ENCODE measurements at places on chromosomes 3 and 15. TPM values are rescaled to one million over a fixed set of nuclear protein-coding genes. Genes with fewer than 3 reads are reported as not detected.
A peak's percentile ranks its signal among the peaks of the same experiment; 100 is the strongest.

- H3K4me3 ChIP-seq = no peak overlapping the region
- H3K27ac ChIP-seq = no peak overlapping the region
- no peaks in the 10 kb centered on the region for H3K4me1 ChIP-seq
- H3K36me3 ChIP-seq = peaks cover 39% of the 10 kb centered on the region
- no peak for DNase-seq
Measured at GRCh38 chr3:44495636-44496415, 18.4 kb upstream of the ZNF445 start.

DNA sequence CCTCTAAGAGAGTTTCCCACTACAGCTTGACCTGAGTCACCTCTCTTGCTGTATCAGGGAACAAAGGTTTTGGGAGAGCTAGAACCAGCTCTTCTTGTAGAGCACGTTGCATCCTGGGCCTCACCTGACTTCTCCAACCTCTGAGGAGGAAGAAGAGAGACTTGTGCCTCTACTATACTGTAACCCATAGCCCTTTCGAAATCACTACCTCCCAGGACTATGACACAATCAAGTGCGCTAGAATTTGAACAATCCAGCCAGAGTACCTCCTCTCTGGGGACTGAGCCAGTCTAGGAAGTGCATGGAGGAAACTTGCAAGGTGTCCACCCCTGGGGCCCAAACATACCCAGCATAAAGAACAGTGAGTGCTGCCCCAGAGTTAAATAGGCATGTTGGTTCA lies 192.8 kb upstream of the BHLHE40 start:
- no peaks in the 10 kb centered on the region for H3K4me1 ChIP-seq
- DNase-seq = no peak
- no peak overlapping the region for H3K4me3 ChIP-seq
- H3K27ac ChIP-seq = no peak overlapping the region
- H3K36me3 ChIP-seq = no peaks in the 10 kb centered on the region

- H3K4me3 ChIP-seq = no peak overlapping the region
- no peaks in the 10 kb centered on the region for H3K27me3 ChIP-seq
- no peak for DNase-seq
Measured at GRCh38 chr3:143668924-143669790, 179.1 kb downstream of the SLC9A9 start.

The SLC9C1 gene
- not detected for total RNA-seq

DNA sequence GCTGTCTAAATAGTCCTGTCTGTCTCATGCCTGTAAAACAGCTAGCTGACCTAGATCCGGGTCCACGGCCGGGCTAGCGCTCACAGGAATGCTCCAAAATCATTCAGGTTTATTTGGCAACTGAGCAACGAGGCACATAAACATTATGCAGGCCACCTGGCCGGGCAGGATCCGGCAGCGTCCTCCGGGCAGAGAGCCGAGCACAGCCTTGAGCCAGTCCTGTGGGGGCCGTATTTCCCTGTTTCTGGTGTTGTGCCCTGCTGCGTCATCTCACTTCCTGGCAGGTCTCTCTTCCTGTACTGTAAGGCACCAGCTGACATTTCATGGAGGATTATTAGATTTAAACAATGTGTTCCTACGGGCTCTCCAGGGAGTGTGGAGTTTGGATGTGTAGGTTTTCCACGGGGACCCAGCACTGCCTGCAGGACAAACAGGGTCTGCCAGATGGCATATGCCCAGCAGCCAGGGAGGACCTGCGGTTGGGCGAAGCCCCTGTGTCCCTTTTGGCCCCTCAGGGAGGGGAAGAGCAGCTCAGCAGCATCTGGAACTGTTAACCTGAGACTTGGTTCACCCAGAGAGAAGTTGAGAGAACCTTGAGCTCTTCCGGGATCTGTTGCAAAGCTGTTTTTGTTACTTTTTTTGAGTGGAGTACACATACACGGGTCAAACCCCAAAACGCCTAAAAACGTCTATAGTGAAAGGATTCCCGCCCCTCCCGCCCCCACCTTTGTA lies 16.6 kb upstream of the LRRK1 start:
- no peaks in the 10 kb centered on the region for H3K27me3 ChIP-seq
- peak overlapping the region; percentile 72 for H3K27ac ChIP-seq
- H3K36me3 ChIP-seq = peaks cover 99% of the 10 kb centered on the region
- peak; percentile 65 for DNase-seq
- H3K4me1 ChIP-seq = no peaks in the 10 kb centered on the region

DNA sequence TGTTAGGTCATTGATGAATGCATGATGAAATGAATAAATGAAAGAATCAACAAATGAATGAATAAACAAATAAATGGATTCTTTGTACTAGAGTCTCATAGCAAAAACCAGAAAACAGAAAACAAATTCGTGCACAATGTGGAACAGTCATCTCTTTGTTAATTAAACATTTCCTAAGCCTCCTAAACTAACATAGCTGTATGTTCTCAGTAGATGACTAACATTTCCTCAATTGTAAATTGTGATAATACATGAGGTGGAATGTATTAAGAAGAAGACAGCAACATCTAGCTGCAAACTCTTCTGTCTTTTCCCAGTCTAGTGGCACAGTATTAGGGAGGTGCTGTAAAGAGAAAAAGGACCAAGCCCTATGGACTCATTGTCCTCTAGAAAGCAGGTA lies 1021.0 kb downstream of the MCTP2 start:
- peak; percentile 38 for DNase-seq
- H3K4me3 ChIP-seq = no peak overlapping the region
- peaks cover 16% of the 10 kb centered on the region for H3K4me1 ChIP-seq
- no peaks in the 10 kb centered on the region for H3K27me3 ChIP-seq
- H3K27ac ChIP-seq = peak overlapping the region; percentile 47

- no peak for DNase-seq
- no peak within 1 kb of the TSS for H3K27ac ChIP-seq
- no peak within 1 kb of the TSS for H3K4me3 ChIP-seq
- no peaks in the 10 kb centered on the region for H3K36me3 ChIP-seq
- H3K27me3 ChIP-seq = no peaks in the 10 kb centered on the region
- H3K4me1 ChIP-seq = no peaks in the 10 kb centered on the region
Measured at GRCh38 chr3:3799173-3800079, at the start of gene LRRN1. TSS of gene LRRN1 (plus strand) at chr3:3799431. CDS start at chr3:3844642, 45,211 bp downstream.

DNA sequence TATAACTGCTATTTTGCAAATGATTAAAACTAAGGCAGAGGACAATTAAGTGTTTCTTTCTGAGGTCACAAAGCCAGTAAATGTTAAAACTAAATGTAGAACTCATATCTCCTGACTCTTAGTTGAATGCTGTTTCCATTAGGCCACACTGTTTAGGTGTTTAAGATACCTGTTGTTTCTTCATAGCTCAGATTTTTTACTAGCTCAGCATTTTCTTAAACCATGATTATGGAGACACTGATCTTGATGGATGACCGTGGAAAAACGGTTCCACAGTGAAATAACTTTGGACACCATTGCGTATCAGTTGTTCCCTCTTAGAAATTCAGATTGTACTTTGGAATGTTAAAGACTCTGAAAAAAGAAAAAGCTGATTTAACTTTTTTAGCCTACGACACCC lies 177.5 kb downstream of the TCF12 start:
- H3K27me3 ChIP-seq = no peaks in the 10 kb centered on the region
- H3K36me3 ChIP-seq = no peaks in the 10 kb centered on the region
- DNase-seq = no peak
- no peak overlapping the region for H3K27ac ChIP-seq
- no peaks in the 10 kb centered on the region for H3K4me1 ChIP-seq
- no peak overlapping the region for H3K4me3 ChIP-seq

The ATP2B2 gene
- not detected for total RNA-seq

DNA sequence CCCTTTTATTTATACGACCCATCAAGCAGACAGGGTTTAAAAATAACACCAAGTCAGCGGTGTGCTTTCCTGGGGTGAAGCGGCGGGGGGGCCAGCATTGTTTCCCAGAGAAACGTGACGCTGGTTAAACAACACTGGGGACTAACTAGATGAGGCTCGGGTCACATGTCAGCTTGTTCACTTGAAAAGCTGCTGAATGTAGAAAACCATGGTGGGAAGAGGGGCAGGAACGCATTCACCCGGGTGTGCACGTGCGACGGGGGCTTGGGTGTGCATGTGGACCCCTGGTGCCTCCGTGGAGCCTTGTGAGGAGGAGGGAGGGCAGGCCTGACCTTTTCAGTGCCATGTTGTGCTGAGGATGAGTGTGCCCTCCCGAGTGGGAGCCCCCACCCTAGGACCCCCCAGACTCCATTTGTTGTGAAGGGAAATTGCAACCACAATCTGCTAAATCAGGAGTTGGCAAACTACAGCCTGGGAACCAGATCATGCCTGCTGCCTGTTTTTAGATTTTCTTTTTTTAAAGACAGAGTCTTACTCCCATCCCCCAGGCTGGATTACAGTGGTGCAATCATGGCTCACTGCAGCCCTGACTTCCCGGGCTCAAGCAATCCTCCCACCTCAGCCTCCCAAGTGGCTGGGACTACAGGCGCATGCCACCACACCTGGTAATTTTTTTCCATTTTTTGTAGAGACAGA lies 70.4 kb upstream of the CMTM7 start:
- H3K4me3 ChIP-seq = no peak overlapping the region
- H3K27ac ChIP-seq = no peak overlapping the region
- peaks cover 10% of the 10 kb centered on the region for H3K4me1 ChIP-seq
- DNase-seq = no peak
- no peaks in the 10 kb centered on the region for H3K27me3 ChIP-seq

DNA sequence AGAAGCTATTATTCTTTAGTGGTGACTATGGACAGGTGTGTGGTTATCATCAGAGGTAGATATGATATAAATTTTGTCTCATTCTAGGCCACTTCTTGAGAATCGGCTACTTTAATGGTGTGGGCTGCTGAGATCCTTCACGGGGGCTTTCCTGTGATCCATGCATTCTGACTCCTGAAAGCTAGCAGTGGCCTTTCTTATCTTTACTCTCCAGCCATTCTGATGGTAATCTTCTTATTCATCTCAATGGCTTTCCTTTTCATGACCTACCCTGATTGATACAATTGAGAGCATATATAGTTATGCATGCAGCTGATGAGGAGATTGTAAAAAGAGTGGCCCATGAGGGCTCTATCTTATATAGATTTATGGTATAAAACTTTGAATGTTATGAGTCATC lies 78.3 kb upstream of the ZPLD1 start:
- no peak for DNase-seq
- H3K36me3 ChIP-seq = no peaks in the 10 kb centered on the region
- no peak overlapping the region for H3K27ac ChIP-seq
- peaks cover 16% of the 10 kb centered on the region for H3K4me1 ChIP-seq

- no peak overlapping the region for H3K27ac ChIP-seq
- H3K27me3 ChIP-seq = peaks cover 29% of the 10 kb centered on the region
- no peak for DNase-seq
- H3K36me3 ChIP-seq = no peaks in the 10 kb centered on the region
Measured at GRCh38 chr3:14899993-14900618, 47.3 kb upstream of the NR2C2 start.

DNA sequence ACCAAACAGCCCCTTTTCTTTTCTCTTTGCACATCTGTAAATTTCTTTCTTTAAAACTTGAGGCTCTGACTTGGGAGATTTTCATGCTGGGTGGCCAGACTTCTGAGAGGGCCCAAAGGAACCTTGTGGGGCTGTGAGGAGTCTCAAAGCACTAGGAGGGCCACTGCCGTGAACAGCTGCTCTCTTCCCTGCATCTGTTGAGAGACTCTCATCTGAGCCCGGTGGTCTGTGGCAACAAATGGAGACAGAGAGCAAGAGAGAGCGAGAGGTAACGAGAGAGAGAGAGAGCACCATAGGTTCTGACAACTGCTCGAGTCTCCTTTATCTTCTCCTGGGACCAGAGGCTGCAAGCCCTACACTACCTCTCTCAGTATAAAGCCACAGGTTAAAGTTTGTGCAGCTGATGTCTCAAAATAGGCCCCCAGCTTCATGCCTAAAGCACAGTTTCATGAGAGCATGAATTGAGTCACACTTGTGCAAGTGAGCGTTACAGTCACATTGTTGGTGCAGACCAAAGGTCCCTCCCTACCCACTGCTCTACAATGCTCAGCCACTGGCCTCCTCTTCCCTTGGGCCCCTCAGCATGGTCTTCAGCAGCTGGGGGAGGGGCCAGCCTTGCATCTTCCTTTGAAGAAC lies 60.7 kb downstream of the ZNF621 start:
- no peak overlapping the region for H3K27ac ChIP-seq
- no peaks in the 10 kb centered on the region for H3K4me1 ChIP-seq
- H3K4me3 ChIP-seq = no peak overlapping the region
- DNase-seq = no peak
- no peaks in the 10 kb centered on the region for H3K27me3 ChIP-seq

GRCh38 chr3:50378757-50379156 lies 19.4 kb upstream of the TMEM115 start:
- no peak for DNase-seq
- no peaks in the 10 kb centered on the region for H3K4me1 ChIP-seq
- no peaks in the 10 kb centered on the region for H3K36me3 ChIP-seq
- H3K27ac ChIP-seq = no peak overlapping the region
- H3K4me3 ChIP-seq = no peak overlapping the region
- no peaks in the 10 kb centered on the region for H3K27me3 ChIP-seq

DNA sequence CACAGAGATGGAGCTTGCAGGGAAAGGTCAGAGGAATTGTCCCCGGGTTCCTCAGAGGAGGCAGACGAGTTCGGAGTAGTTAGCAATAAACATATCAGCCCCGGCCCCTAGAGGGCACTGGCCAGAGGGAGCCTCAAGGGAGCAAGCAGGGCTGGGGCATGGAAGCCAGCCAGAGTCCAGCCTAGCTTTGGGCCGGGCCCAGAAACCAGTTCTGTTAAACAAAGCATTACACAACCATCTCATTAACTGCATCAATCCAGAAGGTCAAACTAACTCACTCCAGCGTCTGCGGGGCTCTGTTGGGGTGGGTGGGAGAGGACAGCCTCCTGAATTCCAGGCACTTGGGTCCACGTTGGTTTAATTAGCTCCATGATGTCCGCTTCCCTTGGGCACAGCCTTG lies 41.0 kb upstream of the IREB2 start:
- no peaks in the 10 kb centered on the region for H3K4me1 ChIP-seq
- H3K4me3 ChIP-seq = no peak overlapping the region
- H3K27me3 ChIP-seq = no peaks in the 10 kb centered on the region
- no peak overlapping the region for H3K27ac ChIP-seq
- peak; percentile 33 for DNase-seq
- no peaks in the 10 kb centered on the region for H3K36me3 ChIP-seq

DNA sequence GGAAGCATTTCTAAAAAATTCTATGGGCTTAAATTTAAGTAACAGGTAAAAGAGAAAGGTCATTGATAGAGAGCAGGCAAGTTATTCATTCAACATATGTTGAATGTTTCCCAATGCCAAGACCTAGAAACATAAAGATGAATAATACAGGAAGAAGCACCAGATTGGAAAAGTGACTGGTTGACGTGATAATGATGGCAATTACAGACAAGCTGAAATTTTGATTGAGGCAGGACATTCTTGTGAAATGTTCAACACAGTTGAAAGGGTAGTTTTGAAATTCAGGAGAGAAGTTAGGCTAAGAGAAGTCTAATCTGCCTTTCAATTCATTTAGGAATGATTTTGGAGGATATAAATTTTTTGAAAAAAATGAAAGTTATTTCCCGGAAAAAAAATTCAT lies 536.3 kb upstream of the NAALADL2 start:
- DNase-seq = no peak
- H3K36me3 ChIP-seq = no peaks in the 10 kb centered on the region
- H3K27ac ChIP-seq = no peak overlapping the region
- H3K4me1 ChIP-seq = no peaks in the 10 kb centered on the region
- H3K27me3 ChIP-seq = no peaks in the 10 kb centered on the region

- H3K27ac ChIP-seq = no peak overlapping the region
- no peaks in the 10 kb centered on the region for H3K27me3 ChIP-seq
- no peak overlapping the region for H3K4me3 ChIP-seq
- no peaks in the 10 kb centered on the region for H3K4me1 ChIP-seq
Measured at GRCh38 chr3:126061301-126062032, 22.5 kb downstream of the SLC41A3 start.

GRCh38 chr3:52150357-52150756 lies 3.9 kb downstream of the POC1A start:
- DNase-seq = no peak
- H3K4me3 ChIP-seq = no peak overlapping the region
- H3K27ac ChIP-seq = no peak overlapping the region
- H3K36me3 ChIP-seq = peaks cover 24% of the 10 kb centered on the region
- peaks cover 17% of the 10 kb centered on the region for H3K4me1 ChIP-seq

The GOLGA6L10 gene
- 1.1 TPM for total RNA-seq

All from PC-3 (cell line).